Neural progenitor cell (in vitro differentiated cells): ENCODE measurements at places on chromosomes 12 and 14. TPM values are rescaled to one million over a fixed set of nuclear protein-coding genes. Genes with fewer than 3 reads are reported as not detected.

- no peak for DNase-seq
- no peaks in the 10 kb centered on the region for H3K4me1 ChIP-seq
- H3K36me3 ChIP-seq: no peaks in the 10 kb centered on the region
- H3K27me3 ChIP-seq: no peaks in the 10 kb centered on the region
- no peak overlapping the region for H3K27ac ChIP-seq
Observed at GRCh38 chr12:118763234-118763633, 218.1 kb upstream of the SRRM4 start.

The IRAK3 gene
- total RNA-seq: 0.37 and 3.0 TPM in 2 replicates

- no peaks in the 10 kb centered on the region for H3K36me3 ChIP-seq
- DNase-seq: no peak
- H3K27me3 ChIP-seq: no peaks in the 10 kb centered on the region
Observed at GRCh38 chr14:93967637-93968250, 8.6 kb downstream of the ASB2 start.

DNA sequence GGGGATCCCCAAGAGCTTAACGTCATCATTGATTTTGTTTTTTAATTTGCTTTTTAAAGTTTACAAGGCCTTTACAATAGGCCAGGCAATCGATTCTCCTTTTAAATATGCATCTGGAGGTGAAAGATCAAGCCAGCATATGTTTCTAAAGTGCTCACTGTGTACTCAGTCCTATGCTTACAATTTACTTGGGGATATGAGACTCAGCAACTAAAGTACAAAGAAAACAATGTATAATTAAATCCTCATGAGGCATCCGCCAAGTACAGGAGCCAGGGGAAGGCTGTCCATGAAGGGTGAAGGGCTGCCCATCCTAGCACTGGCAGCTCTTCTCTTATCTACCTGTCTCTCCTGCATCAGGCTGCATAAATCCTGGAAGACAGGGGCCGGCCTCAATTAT, 11.8 kb downstream of the CCDC92 start:
- no peak overlapping the region for H3K27ac ChIP-seq
- no peaks in the 10 kb centered on the region for H3K36me3 ChIP-seq
- peaks cover 98% of the 10 kb centered on the region for H3K27me3 ChIP-seq
- H3K4me1 ChIP-seq: peaks cover 4% of the 10 kb centered on the region
- H3K4me3 ChIP-seq: no peak overlapping the region
- DNase-seq: no peak

- no peaks in the 10 kb centered on the region for H3K36me3 ChIP-seq
- H3K27me3 ChIP-seq: peaks cover 70% of the 10 kb centered on the region
- H3K4me3 ChIP-seq: peak within 1 kb of the TSS; percentile 59
- DNase-seq: peak; percentile 66
- no peak within 1 kb of the TSS for H3K27ac ChIP-seq
Observed at GRCh38 chr14:95516554-95517181, at the start of gene SYNE3. TSS of gene SYNE3 (minus strand) at chr14:95516650. CDS start at chr14:95475821, 40,829 bp downstream.

DNA sequence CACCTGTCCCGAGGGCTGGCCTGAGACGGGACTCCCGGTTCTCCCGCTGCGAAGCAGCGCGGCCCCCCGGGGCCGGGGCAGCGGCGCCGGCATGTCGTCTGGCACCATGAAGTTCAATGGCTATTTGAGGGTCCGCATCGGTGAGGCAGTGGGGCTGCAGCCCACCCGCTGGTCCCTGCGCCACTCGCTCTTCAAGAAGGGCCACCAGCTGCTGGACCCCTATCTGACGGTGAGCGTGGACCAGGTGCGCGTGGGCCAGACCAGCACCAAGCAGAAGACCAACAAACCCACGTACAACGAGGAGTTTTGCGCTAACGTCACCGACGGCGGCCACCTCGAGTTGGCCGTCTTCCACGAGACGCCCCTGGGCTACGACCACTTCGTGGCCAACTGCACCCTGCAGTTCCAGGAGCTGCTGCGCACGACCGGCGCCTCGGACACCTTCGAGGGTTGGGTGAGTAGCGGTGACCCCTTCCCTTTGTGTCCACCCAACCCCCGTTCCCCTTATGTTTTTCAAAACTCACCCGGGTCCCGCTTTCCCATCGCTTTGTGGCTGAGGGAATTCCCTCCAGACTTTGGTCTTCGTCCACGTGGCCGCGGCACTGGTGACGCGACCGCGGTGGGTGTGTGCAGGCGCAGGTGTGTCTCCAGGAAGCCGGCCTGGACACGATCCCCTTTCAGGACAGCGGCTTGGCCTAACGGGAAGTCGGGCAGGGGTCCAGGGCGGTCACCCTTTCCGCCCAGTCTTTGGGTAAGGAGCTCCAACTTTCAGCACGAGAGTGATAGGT, 826 bp downstream of the PRKCH start:
- peaks cover 12% of the 10 kb centered on the region for H3K4me1 ChIP-seq
- DNase-seq: peak; percentile 15
- no peaks in the 10 kb centered on the region for H3K36me3 ChIP-seq
- peaks cover 60% of the 10 kb centered on the region for H3K27me3 ChIP-seq

The TMTC1 gene
- total RNA-seq: 16.1 and 19.3 TPM in 2 replicates

- DNase-seq: peak; percentile 45
- H3K4me3 ChIP-seq: no peak overlapping the region
- H3K36me3 ChIP-seq: no peaks in the 10 kb centered on the region
Observed at GRCh38 chr12:112900298-112901145, 6.2 kb upstream of the OAS1 start.

- no peaks in the 10 kb centered on the region for H3K27me3 ChIP-seq
- H3K4me3 ChIP-seq: no peak overlapping the region
- no peak for DNase-seq
- no peaks in the 10 kb centered on the region for H3K36me3 ChIP-seq
- H3K4me1 ChIP-seq: no peaks in the 10 kb centered on the region
- H3K27ac ChIP-seq: no peak overlapping the region
Observed at GRCh38 chr12:75438059-75438754, 42.3 kb upstream of the GLIPR1 start.

The PTGER2 gene
- total RNA-seq: not detected in 2 replicates

DNA sequence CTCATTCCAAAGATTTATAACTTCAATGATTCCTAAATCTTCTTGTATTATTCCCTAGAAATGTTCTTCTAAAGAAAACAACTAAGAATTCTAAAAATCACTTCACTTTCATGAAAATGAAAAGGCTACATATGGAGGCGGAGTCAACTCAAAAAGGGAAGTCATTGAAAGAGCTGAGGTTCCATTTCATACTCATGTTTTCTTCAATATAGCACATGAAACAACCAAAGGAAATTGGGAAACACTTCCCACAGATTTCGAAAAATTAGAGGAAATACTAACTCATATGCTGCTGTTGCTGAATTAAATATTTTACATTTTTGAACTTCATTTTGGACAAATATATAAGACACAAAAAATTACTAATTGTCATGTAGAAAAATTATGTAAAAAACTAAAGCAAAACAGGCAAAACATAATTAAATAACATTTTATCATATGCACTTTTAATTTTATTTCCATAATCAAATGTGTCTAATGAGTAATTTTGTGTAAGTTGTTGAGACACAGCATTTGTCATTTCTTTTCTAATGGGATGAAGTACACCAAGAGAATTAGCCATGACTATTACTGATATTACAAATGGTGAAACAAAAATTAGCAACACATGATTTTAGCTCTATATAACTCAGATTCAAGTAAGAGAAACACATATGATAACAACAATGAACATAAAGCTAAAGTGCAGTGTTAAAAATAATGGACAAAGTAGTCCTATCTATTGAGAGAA, at the start of gene CD163:
CD163 (minus strand) TSS at position 92 of the 730 bp plus-strand sequence; CDS start at position 5, 87 bp downstream.
- H3K4me3 ChIP-seq: no peak within 1 kb of the TSS
- no peaks in the 10 kb centered on the region for H3K27me3 ChIP-seq
- DNase-seq: no peak
- H3K27ac ChIP-seq: no peak within 1 kb of the TSS
- no peaks in the 10 kb centered on the region for H3K4me1 ChIP-seq

- H3K4me3 ChIP-seq: no peak overlapping the region
- no peaks in the 10 kb centered on the region for H3K4me1 ChIP-seq
- DNase-seq: no peak
- H3K27me3 ChIP-seq: no peaks in the 10 kb centered on the region
- no peak overlapping the region for H3K27ac ChIP-seq
Observed at GRCh38 chr12:15757553-15758255, 31.5 kb downstream of the EPS8 start.

The LRCOL1 gene
- 0.34 TPM in 1 of 2 replicates, not detected in the other for total RNA-seq

DNA sequence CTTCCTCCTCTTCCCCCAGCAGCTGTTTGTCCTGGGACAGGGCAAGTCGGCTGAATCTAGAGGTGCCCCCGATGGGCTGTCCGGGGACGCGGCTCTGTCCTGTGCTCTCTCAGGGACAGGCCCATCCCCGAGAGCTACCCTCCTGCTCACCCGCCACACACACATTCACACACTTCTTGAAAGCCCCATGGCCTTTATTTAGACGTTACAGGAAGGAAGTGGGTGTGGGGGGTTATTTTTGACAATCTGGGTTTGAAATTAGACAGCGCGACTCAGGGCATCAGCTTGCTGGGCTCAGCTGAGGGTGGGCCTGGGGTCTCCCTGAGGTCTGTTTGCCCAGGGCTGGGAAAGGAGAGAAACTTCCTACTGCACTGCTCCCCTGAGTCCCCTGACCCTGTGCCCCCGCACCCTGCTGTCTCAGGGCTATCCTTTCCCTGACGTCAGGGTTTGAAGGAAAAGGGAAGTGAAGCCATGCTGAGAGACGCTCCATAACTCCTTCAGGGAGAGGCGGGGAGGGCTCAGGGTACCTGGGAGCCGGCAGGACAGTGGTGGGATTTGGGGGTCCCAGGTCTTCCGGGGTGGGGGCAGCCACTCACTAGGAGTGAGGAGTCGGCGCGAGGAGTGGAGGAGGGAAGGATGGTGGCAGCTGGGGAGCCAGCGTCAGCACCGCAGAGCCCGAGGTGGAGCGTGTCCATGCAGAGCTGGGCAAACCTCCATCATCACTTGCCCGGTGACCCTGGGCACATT, 8.1 kb downstream of the PTPN6 start:
- H3K27ac ChIP-seq: no peak overlapping the region
- no peaks in the 10 kb centered on the region for H3K27me3 ChIP-seq
- H3K4me3 ChIP-seq: no peak overlapping the region
- no peaks in the 10 kb centered on the region for H3K36me3 ChIP-seq

DNA sequence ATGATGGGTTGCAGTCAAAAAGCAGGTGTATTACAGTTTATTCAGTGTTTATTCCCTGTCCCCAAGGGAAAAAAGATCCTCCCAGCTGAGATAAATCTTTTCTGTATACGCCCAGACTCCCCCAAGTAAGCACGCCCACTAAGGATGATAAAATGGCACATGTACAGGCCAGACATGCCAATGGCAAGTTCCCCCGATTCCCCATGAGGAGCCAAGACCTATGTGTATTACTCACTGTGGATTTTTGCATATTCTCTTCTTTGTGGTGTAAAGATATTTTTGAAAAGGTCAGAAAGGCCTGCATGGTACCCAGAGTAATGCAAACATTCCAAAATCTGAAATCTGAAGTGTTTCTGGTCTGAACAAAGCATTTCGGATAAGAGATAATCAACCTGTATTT, 22.2 kb downstream of the NR2C1 start:
- DNase-seq: no peak
- peaks cover 17% of the 10 kb centered on the region for H3K4me1 ChIP-seq
- no peaks in the 10 kb centered on the region for H3K27me3 ChIP-seq
- H3K36me3 ChIP-seq: peaks cover 31% of the 10 kb centered on the region
- H3K27ac ChIP-seq: no peak overlapping the region
- H3K4me3 ChIP-seq: no peak overlapping the region

- no peaks in the 10 kb centered on the region for H3K36me3 ChIP-seq
- no peak overlapping the region for H3K27ac ChIP-seq
- no peaks in the 10 kb centered on the region for H3K27me3 ChIP-seq
- peaks cover 15% of the 10 kb centered on the region for H3K4me1 ChIP-seq
Observed at GRCh38 chr12:47071241-47071852, 8.1 kb upstream of the PCED1B start.

GRCh38 chr12:113082486-113083148, 26.1 kb downstream of the DTX1 start:
- H3K36me3 ChIP-seq: no peaks in the 10 kb centered on the region
- peaks cover 31% of the 10 kb centered on the region for H3K27me3 ChIP-seq
- no peak for DNase-seq
- no peaks in the 10 kb centered on the region for H3K4me1 ChIP-seq

DNA sequence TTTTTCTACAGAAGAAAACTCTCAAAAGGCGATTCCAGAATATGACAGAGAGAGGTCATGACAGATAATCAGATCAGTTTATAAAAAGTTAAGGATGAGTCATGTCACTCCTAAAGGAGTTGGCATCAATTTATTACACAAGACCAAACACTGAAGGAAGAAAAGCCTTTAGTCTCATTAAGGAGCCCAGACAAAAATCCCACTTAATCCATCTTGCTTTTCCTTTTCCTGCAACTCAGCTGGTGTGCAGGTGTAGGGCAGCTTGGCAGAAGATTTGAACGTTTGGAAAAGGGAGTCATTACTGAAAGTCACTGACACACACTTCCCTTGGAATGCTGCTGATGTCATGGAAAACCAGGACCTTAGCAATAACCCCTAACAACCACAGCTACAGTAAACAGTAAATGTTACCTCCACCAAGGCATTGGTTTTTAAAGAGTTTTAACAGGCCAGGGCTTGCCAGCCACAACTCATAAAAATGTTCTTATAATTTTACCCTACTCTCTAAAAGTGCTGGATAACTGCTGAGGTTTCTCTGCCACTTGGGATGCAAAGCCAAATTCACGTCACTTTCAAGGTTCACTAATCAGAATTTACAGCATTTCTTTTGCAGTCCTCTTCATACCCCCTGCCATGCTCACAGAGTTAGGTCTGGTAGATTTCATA, 320.6 kb downstream of the RAD51B start:
- H3K27me3 ChIP-seq: no peaks in the 10 kb centered on the region
- no peak overlapping the region for H3K4me3 ChIP-seq
- H3K36me3 ChIP-seq: no peaks in the 10 kb centered on the region
- H3K4me1 ChIP-seq: peaks cover 45% of the 10 kb centered on the region
- peak; percentile 47 for DNase-seq

The PRH2 gene
- total RNA-seq: not detected in 2 replicates

- H3K27ac ChIP-seq: no peak overlapping the region
- no peaks in the 10 kb centered on the region for H3K4me1 ChIP-seq
- no peaks in the 10 kb centered on the region for H3K36me3 ChIP-seq
- no peak overlapping the region for H3K4me3 ChIP-seq
- DNase-seq: no peak
Observed at GRCh38 chr12:107515446-107515958, 170.1 kb upstream of the PWP1 start.

The SERPINA9 gene
- not detected in 2 replicates for total RNA-seq

The LMNTD1 gene
- not detected in 2 replicates for total RNA-seq

DNA sequence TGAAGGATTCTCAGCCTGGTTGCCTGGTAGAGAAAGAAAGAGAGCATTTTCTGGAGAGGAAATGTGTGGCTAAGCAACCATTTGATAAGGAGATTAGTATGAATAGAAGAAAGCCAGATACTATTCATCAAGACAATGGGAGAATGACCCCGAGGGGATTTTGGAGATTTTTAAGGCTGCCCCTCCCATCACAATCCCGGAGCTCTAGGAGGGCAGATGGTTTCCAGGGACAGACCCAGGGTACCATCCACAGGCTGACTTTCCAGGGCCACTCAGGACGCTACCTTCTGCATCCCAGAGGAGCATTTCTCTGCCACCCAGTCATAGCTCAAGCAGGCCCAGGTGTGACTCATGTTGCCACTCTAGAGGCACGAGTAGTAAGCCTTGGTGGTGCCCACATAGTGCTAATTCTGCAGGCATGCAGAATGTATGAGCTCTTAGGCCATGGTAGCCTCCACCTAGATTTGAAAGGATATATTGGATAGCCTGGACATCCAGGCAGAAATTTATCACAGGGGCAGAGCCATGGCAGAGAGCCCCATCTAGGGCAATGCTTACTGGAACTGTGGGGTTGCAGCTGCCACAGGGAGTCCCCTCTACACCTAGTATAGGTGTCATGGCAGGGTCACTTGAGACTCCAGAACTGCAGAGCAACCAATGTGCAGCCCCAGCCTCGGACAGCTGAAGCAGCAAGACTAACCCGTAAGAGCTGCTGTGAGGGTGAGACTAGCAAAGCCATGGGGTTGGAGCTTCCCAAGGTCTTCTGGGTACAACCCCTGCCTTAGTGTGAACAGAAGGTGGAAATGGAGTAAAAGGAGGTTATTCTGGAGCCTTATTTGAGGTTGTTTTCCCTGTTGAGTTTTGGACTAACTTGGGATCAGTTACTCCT, 366.0 kb downstream of the ZFP36L1 start:
- H3K4me3 ChIP-seq: no peak overlapping the region
- peaks cover 6% of the 10 kb centered on the region for H3K4me1 ChIP-seq

The KERA gene
- total RNA-seq: not detected in 2 replicates
